ENCODE measurements at places on chromosomes 7 and 10.

- no peak for DNase-seq
These were observed 35.9 kb downstream of the PTPRE start for GRCh38 chr10:127942811-127943210.

GRCh38 chr7:131797841-131798240 lies 241.4 kb upstream of the PODXL start:
- no peak for DNase-seq

DNA sequence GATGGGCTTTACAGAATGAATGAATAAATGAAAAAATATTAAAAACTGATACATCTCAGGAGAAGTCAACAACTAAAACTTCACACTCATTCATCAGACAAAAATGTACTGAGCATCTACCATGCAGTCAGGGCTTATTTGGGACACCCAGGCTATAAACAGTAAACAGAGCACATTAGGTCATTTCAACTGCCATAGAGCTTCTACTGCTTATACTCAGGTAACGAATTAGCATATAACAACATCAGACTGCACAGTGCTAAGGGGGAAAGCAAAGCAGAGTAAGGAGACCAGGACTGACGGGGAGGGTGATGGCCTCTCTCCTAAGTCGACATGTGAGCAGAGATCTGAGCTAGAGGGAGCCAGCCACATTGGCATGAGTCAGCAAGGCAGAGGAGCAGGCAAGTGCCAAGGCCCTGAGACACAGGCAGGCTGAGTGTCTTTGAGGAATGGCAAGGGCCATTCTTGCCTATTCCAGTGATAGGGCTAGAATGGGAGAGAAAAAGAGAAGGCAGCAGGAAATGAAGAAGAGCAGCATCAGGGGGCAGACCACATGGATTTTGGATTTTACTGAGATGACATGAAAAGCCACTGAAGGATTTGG lies 528.9 kb downstream of the PARD3 start:
- DNase-seq = no peak

- no peak for DNase-seq
These were observed 259.4 kb downstream of the STK31 start for GRCh38 chr7:23969443-23969842.

- no peak for DNase-seq
These were observed 134.4 kb downstream of the CSTF2T start for GRCh38 chr10:51564896-51565510.

DNA sequence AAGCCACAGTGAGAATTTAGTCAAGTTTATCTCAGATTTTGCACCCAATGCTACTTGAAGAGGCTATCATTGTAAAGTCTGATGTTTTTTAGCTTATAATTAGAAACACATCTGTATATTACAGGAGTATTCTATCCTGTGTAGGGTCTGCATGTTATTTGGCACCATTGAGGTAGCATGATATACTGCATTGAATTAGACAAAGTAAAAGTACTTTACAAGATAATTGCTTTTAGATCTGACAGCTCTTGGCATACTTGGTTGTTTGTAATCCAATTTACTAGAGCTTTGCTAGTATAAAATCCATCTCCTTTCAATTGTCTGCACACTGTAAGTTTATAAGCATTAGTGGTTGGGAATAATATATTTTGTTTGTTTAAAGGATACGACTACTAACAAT lies 714.3 kb downstream of the ANKRD7 start:
- DNase-seq = no peak

Data from thoracic aorta (tissue), 2 donors.